Fibroblast of the aortic adventitia (primary cell): ENCODE measurements at places on chromosomes 3 and 15.
A peak's percentile ranks its signal among the peaks of the same experiment; 100 is the strongest.

- no peak for DNase-seq
Observed at GRCh38 chr3:28039829-28040228, 201.6 kb upstream of the CMC1 start.

GRCh38 chr3:127726894-127727293 is 54.1 kb downstream of the ABTB1 start:
- no peak for DNase-seq

DNA sequence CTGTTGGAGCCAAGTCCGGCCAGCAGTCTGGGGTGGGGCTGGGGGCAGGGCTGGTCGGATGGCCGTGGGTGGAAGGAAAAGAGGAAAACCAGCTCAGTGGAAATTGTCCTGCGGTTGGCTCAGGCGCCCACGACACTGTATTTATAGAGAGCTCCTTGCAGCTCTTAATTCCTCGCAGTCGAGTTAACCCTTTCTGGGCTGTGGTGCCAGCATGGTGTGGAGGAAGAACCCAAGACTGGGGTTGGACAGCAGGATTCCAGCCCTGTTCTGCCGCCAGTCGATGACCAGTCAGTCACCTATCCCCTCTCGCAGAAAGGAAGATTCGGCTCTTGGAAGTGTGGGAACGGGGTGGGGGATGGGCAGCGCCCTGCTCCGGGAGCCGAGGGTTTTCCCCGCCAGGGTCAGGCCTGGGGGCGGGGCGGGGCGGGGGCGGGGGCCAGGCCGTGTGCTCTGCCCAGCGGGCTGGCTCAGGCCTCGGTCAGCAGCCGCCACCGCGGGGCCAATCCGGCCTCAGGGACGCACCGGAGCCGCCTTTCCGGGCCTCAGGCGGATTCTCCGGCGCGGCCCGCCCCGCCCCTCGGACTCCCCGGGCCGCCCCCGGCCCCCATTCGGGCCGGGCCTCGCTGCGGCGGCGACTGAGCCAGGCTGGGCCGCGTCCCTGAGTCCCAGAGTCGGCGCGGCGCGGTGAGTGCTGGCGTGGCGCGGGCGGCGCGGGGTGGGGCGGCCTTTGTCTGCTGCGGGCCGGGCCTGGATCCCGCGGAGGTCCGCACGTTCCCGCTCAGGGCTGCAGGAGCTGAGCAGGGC is at the start of gene CD276:
Gene CD276 (plus strand): TSS at position 607 of the 804 bp plus-strand sequence. CDS start 15,257 bp downstream, outside the sequence.
- peak; percentile 58 for DNase-seq

DNA sequence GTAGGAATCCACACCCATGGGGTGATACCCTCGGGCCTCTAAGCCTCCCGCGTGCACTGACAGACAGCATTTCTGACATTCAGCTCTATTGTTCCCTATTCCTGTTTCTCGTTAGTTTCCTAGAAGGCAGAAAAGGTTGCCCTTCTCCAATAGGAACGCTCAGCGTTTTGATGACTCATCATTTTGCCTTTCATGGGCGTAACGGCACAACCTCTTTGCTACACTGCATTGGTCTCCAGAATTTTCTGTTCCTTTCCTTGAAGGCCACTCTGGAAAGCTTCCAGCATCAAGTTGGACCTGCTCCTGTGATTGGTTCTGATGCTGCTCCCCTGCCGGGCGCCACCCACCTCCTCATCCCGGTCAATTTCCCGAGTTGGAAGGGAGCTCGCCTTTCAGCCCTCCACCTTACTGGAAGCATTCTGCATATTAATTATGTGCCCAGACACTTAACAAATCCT is 13.0 kb upstream of the TNK2 start:
- no peak for DNase-seq

- DNase-seq, result peak; percentile 95
Observed at GRCh38 chr3:46558184-46559043, 7.7 kb downstream of the LRRC2 start.

- DNase-seq, result no peak
Observed at GRCh38 chr3:172608575-172608974, 85.3 kb upstream of the TNFSF10 start.

GRCh38 chr3:43155464-43156121 is 49.7 kb upstream of the POMGNT2 start:
- peak; percentile 86 for DNase-seq

GRCh38 chr3:146425341-146425740 is 44.0 kb downstream of the PLSCR2 start:
- DNase-seq, result no peak

- peak; percentile 50 for DNase-seq
Observed at GRCh38 chr3:16378920-16379319, 113.9 kb downstream of the OXNAD1 start.

DNA sequence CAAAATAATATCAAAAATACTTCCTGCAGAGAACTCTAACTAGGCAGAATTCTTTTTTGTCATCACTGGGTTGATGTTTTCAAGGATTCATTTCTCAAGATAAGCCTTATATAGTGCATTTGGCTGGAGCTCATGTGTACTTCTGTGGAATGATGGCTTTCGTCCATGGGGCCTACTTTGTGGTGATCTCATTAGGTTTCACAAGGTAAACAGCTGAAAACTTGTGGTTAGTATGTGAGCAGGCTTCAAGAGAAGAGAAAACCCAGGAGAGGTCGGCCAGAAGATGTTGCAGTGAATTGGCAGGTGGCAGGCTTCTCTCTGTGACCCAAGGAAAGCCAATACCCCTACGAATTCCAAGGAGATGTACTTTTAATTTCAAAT is 121.4 kb upstream of the PHLDB2 start:
- peak; percentile 99 for DNase-seq

DNA sequence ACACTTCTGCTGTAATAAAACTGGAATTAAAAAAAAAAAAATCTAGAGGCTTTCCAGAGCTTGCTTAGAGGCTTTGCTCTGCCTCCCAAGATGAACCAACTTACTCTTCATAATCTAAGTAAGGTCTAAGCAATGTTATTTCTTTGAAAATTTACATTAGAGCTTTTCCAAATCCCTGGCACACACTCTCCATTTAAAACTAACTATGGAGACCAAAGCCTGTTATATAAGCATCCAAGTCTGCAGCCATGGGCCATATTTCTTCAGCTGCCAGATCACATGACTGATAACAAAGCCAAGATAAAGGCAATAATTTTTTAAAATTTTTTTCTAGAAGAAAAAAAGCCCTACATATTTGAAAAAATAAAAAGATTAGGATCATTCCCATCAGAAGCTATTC is 55.0 kb upstream of the ARHGEF3 start:
- peak; percentile 89 for DNase-seq

GRCh38 chr3:123841476-123842238 is 42.5 kb downstream of the MYLK start:
- DNase-seq, result no peak

DNA sequence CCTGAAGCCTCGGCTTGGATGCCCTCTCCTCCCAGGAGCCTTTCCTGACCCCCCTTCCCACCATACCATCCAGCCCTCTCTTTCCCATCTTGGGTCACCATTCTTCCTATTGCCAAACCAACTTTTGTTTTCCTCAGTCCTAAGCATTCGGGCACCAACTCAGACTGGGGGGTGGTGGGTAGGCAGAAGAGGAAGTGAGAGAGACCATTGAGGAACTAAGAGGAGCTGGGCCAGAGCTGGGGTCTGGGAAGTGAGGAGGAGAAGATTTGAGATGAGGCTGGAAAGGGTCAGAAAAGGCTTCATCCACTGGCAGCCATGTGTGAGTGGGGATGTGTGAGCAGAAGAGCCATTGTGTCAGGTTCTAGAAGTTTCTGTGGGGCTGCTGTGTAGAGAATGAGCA is 37.7 kb downstream of the TKT start:
- DNase-seq, result no peak

DNA sequence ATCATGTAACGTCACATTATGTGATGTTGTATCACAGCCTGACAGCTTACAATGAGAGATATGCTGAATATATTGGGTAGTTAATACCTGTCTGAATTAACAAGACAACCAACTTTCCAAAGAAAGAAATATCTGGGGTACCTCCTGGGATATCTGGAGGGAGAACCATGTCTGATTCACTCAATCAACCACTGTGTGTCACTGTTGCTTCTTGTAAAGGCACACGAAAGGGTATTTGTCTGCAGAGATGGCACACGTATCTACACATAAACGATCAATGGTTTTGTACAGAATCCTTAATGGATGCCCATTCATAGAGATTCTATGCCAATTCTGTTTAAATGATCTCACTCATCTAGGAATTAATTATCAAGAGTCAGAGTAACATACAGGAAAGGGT is 252.1 kb upstream of the TMCO5A start:
- peak; percentile 24 for DNase-seq

DNA sequence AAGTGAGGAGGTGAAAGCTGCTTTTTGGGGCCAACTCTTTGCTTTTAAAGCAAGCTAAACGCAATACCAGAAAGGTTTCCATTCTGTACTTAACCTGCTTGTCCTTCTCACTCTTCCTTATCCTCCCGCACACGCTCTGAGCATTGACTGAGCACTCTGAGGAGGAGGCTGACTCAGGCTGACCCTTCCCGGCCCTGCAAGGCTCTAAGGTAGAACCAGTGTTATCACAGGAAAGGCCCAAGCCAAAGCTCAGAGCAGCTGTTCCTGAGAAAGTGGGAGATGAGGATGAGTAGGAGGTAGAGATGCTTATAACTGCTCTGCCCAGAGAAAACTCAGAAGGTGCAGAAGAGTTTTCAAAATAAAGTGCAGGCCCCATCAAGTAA is 2.3 kb downstream of the B3GNT5 start:
- DNase-seq, result no peak

DNA sequence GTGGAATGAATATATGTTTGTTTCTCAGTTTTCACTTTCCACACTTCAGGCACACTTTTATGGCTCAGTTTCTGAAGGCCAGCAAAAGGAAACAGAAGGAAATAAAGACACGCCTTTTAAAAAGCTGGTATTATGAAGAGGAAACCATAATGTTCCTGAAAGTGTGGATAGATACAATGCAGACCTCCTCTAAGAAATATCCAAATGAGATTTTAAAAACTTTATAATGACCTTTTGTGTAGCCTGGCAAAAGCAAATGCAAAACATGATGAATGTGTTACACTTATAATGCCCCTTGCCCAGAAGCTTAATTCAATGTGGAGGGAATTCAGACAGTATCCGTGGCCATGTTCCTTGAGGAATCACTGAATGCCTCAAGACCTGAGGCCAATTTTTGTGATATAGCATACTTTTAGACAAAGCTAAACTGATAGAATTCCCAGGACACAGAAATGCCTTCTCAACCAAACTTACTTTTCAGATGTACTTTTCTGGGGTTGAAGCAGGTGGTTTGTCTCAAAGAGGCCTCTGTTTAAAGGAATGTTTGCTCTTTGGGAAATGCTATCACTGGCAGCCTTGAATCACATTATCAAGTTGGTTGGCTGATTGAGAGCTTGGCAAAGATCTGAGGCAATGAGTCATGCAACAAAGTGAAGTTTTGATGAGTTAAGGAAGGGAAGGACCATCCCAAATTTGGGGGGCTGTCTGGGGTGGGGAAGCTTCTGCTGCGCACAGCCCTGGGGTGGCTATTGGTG is 77.1 kb upstream of the CACNA2D3 start:
- peak; percentile 1 for DNase-seq

DNA sequence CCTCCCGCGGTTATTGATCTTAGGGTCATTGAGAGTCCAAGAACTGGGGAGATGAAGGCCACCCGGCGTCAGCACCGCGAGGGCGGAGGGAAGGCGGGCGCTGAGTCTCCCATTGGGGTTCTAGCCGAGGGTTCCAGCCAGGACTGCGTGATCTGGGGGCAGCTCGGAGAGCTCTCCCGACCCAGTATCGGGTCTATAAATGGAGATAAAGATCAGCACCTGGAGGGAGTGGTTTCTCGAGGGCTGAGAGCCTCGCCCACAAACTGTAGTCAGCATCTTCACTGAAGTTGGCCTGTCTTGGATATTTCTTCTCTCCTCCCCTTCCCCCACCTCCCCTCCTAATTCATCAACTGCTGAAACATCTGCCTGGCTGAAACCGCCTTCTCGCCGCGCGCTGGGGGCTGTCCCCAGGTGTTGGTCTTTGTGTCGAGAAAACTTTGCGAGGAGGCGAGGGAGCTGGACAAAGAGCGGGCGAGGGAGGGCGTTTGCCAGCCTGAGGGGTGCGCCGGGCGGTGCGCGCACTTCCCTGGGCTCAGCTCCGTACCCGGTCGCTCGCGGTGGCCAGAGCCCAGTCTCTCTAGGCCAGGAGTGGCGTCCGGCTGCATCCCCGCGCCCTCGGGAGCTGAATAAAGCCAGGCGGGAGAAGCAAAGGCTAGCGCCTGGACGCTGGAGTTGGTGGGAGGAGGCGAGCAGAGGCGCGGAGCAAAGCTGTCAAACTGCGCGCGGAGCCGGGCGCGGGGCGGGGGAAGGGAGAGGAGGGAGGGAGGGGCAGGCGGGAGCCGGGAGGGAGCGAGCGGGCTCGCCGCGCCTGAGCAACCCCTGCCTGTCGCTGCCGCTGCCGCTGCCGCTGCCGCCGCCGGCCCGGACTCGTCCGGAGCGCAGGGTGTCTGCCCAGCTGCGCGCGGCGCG is at the start of gene ST8SIA2:
Gene ST8SIA2 (plus strand): TSS at position 811 of the 909 bp plus-strand sequence. CDS start 184 bp downstream, outside the sequence.
- no peak for DNase-seq

DNA sequence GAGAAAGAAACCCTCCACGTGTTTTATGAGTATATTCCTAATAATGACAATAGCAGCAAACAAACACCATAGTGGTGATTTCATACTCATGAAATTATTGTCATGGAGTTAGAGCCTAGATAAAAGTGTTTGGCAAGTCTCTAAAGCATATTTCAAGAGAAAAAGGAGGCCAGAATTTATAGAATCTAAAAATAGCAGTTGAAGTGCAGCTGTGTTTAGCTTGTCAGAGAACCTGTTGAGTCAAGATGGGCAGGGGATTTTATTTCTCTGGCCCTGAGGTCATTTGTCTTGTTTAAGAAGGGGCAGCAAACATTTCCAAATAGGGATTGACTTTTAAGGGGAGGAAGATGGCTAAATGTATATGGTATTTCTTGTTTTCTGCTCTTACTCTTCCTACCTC is 279.6 kb upstream of the CTDSPL start:
- DNase-seq, result no peak

DNA sequence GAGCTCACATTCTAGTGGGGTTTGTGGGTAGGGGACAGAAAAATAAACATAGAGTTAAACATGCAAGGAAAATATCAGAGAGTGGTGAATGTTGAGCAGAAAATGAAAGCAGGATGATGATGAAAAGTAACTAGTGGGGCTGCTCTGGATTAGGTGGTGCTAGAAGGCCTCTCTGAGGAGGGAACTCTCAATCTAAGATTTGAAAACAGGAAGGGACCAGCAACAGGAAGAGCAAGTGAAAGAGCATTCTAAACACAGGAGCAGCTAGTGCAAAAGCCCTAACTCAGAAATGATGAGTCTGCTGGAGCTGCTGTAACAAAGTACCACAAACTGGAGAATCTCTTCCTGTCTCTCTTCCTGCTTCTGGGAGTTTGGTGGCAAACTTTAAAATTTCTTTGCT is 468.6 kb upstream of the AGTR1 start:
- DNase-seq, result no peak

- DNase-seq, result no peak
Observed at GRCh38 chr3:39934696-39935095, 125.3 kb downstream of the MYRIP start.

- no peak for DNase-seq
Observed at GRCh38 chr15:31494786-31495185, 168.2 kb downstream of the KLF13 start.
